ENCODE measurements at places on chromosomes 3 and 15.

- no peak for DNase-seq
Measured at GRCh38 chr15:58357529-58358476, 74.0 kb upstream of the LIPC start.

DNA sequence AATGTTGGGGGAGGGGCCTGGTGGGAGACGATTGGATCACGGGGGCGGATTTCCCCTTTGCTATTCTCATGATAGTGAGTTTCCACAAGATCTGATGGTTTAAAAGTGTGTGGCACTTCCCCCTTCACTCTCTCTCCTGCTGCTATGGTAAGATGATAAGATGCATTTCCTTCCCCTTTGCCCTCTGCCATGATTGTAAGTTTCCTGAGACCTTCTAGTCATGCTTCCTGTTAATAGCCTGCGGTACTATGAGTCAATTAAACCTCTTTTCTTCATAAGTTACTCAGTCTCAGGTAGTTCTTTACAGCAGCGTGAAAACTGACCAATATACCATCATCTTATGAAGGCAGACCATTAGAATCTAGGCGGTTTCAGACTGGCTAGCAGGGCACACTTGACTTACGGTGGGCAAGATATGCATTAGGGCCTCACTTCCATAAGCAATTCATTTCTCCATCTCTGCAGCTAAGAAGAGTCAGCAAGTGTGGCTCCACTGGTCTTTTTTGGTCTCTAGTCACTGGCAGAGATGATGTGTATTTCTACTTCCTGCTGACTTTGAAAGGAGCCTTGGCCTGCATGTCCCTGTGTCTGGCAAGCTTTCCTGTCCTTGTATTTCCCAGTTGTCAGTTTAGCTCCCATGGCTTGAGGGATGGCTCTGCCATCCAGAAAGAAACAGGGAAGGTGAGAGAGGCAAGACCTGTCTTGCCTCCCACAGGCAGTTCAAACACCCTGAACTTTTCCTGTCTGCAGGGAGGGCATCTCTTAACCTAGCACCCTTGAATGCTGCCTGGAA lies 109.0 kb upstream of the ADAMTS9 start:
- no peak for DNase-seq

DNA sequence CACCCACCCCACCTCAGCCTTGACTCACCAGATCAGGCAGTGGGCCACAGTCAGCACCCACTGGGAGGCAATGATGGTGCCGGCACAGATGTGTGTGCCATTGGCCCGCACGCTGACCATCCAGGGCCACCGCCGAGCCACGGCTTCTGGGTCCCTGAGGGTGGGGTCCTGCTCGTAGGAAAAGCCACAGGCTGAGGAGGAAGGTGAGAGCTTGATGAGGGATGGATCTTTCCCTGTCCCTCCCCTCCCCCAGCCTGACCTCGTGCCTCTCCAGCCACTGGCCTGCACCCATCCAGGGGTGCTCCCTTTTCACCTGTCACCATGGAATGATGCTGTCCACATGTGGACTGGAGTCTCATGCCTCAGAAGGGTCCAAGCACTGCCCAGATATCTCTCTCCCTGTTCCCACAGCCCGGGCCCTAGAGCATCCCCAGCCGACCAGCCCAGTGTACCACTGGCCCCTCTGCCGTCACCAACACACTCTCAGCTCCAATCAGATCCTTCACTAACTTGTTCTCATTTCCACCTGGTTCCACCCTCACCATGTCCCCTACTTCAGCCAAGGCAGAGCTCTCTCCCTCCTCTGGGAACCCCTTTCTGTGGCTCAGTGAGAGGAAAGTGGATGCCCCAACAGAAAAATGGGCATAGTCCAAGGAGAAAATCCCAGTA lies 2.0 kb downstream of the PRSS50 start:
- no peak for DNase-seq

- DNase-seq = no peak
Measured at GRCh38 chr15:68885070-68885469, 45.3 kb upstream of the SPESP1 start.

- no peak for DNase-seq
Measured at GRCh38 chr3:180870008-180870699, 42.3 kb upstream of the FXR1 start.

DNA sequence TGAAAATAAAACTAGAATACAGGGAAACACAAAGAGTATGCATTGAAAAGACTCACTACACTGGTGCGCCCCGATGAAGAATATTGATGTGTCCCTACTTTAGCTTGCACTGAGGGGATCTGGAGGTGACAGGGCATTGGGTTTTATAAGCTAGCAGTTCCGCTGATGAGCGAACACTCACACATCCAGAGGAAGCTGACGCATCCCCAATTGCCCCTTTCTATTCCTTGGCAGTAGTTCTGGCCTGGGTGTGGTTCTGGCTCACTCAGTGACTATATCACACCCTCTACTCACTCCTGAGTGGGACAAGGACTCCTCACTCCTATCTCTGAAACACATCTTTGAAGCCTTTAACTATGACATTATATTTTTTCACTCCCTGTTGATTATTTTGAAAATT lies 71.0 kb downstream of the B3GNT5 start:
- no peak for DNase-seq

DNA sequence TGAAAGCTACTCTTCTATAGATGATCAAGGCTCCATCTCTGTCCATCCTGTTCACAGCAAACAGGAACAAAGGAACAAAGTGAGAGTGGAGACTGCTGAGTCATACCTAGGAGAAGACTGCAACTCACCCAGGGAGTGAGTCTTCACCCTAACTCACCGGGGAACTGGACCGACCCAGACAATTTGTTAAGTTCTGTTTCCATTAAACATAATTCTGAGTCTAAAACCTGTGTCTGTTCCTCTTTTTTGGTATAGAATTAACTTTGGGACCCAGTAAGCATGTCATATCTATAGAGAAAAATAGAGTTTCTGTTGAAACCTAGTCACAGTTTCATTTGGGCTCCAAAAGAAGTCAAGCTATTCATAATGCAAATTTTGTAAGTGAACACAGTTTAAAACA lies 21.6 kb downstream of the CCDC80 start:
- DNase-seq = no peak

GRCh38 chr3:5809586-5810246 lies 622.2 kb downstream of the EDEM1 start:
- DNase-seq = no peak

Measured in HFF-Myc (cell line).